ENCODE measurements at places on chromosomes 5 and 9.

DNA sequence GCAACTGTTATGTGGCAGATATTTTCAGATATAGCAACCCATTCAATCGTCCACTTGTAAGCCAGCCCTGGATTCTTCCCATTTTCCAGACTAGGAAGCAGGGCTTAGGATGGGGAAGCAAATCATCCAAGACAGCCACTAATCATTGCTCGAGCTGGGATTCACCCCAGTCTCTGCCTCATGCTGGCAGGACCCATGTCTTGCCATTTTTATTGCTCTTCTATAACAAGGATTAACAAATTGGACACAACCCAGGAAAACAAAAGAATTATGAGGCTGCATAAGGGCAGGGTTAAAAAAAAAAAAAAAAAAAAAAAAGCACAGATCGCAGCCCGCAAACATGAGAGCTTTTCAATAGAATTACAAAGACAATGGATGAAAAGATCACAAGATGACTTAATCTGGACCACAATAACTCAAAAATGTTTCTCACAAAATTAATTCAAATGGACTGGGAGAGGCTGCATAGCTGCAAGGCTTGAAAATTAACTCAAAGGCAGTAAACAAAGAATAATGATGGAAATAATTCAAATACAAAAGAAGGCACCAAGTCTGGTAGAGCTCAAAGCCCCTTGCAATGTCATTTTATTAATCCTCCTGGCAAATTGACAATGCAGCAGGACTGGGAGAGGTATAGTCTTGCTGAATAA is 40.7 kb downstream of the ASTN2 start:
- no peak for DNase-seq

DNA sequence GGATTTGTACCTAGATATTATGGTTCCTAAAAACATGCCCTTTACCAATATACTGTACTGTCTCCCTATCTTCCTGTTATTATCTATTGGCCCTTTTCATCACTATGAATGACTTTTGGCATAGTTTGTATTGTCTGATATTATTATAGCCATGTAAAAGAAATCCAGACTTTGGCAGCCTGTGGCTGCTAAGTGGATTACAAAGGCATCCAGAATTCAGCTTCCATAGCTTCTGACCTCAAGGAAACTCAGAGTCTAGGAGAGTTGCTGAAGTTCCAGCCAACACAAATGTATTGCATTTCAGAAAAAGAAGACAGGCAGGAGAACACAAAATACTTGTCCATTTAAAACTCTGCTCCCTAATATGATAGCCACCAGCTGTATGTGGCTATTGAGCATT is 319.2 kb upstream of the MPDZ start:
- DNase-seq, result no peak

DNA sequence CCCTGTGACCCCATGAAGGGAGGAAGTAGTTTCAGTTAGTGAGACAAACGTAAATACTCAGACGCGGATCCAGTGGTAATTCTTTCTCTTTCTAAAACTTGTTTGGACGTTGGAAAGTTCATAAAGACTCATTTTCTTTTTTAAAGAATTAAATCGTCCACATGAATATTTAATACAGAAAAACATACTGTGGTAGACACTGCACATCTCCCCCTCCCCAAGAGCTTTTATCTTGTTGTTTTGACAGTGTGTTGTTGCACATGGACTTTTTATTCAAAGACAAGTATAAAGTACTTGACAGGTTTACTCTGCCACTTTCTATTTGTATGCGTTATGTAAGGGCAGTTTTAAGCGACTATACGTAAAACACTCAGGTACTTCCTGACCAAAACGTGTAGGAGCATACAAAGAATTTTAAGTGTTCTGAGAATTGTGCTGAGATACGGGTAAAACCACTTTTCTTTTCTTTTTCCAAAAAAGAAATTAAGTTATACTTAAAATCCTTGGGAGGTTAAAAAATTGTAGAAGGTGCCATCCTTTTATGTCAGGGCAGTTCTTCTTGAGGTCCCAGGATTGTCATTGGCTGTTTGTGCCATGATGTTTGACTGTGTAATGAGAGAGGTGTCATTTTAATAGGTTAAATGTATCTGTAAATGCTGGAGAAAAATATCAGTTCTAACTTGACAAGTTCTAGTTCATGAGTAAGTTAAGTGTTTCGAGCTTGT is 1.3 kb downstream of the NIPBL start:
- peak; percentile 55 for DNase-seq

- no peak for DNase-seq
Observed at GRCh38 chr9:10339152-10339551, 273.6 kb downstream of the PTPRD start.

DNA sequence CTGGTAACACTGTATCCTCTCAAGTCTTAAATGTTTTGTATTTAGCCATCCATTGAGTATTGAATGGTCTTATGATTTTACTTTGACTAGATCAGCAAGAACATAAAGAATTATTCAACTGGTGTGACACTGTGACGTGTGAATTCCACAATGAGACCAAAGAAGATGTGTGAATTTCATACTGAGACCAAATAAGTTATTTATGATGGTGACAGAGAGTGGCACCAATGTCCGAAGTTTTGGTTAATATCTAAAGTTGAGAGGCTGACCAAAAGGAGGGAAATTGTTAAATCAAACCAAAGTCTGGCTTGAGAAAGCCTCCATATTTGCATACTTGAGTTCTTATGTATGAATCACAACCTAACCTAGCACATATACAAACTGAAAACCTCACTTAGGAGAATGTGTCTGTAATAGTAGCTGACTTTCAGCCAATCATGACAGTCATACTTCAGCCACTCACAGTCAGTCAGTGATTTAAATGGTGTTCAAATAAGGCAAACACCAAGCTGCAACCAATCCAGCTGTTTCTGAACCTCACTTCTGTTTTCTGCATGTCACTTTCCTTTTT is 31.5 kb upstream of the FAM170A start:
- DNase-seq, result no peak

All from SK-MEL-5 (cell line).